NCI-H1417 (cell line): ENCODE measurements at places on chromosomes 3 and 15.

GRCh38 chr3:68436619-68437401 lies 495.5 kb downstream of the TAFA4 start:
- DNase-seq = no peak

DNA sequence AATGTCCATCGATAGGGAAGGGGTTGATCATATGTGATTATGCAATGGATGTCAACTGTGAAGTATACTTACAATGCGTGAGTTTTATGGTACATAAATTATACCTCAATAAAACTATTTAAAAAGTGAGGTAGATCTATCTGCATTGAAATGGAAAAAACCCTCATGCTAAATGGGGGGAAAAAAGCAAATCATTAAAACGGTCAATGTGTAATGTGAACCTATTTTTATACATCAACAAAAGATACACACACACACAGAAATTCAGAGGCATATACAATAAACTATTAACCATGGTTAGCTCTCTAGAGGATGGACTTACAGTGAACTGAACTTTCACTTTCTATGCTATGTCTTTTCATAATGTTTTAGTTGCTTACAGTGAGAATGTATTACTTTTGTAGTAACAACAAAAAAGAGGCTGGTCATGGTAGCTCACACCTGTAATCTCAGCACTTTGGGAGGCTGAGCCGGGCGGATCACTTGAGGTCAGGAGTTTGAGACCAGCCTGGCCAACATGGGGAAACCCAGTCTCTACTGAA lies 23.1 kb downstream of the STIMATE start:
- DNase-seq = no peak

- no peak for DNase-seq
Measured at GRCh38 chr15:81921163-81921562, 124.7 kb downstream of the MEX3B start.

DNA sequence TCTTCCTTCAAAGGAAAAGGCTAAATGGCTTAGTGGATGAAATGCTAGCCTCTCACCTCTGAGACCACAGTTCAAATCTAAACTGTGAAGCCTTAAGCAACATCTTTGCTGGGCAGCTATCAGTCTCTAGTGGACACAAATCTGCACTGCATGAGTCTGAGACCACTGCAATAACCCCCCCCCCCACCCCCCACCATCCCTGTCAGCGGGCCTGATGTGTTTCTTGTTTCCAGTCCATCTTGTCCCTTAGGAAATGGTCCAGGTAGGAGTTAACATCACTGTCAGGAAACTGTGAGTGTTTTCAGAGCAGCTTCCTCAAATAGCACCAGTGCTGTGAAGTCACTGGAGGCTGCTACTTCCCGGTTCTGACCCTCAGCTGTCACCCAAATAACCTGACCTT lies 140.6 kb upstream of the TMCO5A start:
- DNase-seq = no peak
